ENCODE measurements at places on chromosomes 16 and 17.
A peak's percentile ranks its signal among the peaks of the same experiment; 100 is the strongest.

GRCh38 chr17:82424001-82424862 lies 5.8 kb upstream of the OGFOD3 start:
- peak; percentile 30 for DNase-seq

GRCh38 chr17:60395508-60396065 lies 3.7 kb upstream of the USP32 start:
- DNase-seq, result no peak

GRCh38 chr16:89345642-89346150 lies 128.2 kb downstream of the ZNF778 start:
- no peak for DNase-seq

DNA sequence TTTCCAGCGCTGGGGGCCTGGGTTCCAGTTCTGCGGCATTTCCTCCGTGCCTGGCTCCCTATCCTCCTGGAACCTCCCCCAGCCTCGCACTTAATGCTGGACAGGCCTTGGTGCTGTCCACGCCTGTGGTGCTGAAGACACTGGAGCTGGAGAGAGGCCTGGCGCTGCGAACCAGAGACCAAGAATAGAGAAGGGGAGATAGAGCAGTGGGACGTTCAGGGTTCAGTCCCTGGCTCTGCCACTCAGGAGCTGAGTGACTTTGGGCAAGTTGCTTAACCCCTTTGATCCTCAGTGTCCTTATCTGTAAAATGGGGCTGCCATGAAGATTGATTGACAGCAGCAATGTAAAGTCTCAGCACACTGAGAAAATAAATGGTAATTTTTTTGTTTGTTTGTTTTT lies 11.9 kb downstream of the SBK1 start:
- no peak for DNase-seq

DNA sequence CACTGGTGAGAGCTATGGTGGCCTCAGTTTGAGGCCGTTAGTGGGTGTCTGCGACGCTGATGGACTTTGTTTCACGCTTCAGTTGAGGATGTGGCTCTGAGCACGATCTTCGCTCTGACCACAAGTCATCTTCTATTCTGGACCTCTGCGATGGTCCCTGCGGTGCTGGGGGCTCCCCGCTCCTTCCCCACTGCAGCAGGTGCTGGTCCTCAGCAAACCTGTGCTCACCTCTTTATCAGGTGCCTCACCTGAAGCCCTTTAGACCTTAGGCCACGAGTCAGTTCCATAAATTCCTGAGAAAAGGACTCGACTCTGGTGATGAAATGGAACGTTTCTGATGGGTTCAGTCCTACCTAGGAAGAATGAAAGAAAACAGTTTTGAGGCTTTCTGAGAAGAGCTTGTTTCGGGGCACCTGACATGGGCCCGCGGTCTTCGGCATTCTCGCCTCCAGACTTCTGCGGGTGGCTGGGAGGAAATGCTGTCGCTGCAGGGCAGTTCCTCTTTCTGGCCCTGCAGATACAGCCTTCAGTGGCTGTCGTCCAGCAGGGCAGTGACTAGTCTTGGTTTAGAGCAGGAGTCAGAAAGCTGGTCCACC lies 4.7 kb downstream of the KCTD5 start:
- no peak for DNase-seq

Measured in CD8-positive, alpha-beta memory T cell (primary cell).